ENCODE measurements at places on chromosomes 12 and 14.

GRCh38 chr12:47547077-47547476, 158.8 kb downstream of the RPAP3 start:
- DNase-seq, result no peak

GRCh38 chr12:112978163-112979040, at the start of gene OAS2:
OAS2 (plus strand) TSS chr12:112978519; CDS start chr12:112978609, 90 bp downstream.
- DNase-seq, result peak; percentile 91

- DNase-seq, result peak; percentile 59
These were observed 935 bp upstream of the CRIP1 start for GRCh38 chr14:105485739-105486162.

DNA sequence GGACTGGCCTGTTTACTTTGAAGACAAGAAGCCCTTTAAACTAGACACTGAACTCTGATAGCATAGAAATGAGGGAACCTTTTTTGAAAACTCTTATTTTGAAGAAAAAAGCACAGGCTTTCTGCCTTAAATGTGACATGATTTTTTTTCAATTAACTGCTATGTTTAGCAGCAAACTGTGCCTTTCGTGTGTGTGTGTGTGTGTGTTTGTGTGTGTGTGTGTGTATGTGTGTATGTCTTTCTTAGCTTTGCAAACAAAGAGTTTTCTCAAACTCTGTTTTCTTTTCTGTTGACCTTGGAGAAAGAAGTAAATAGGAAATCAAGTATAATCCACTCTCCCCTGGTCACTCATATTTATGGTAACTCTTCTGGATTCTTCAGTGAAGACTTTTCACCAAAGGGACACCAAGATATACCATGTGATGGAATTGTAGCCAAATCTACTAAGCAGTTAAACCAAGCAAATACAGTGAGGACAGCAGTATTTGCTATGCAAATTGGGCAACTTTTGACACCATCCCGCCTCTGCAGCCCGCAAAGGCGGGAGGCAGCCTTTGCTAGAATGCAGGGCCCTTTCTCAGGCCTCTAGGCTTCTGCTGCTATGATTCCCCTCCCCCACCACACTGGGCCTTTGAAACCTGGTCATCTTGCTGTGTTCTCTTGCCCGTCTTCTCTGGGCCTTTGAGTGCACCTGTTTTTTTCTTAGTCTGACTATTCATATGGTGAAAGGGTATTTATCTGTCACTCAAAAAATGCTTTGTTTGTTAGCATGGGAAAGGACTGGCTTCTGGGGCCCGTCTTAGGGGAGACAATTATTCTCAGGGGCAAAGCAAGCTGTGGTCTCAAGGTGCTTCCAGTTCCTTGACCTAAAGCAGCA, 107.9 kb downstream of the MYRFL start:
- DNase-seq, result no peak

DNA sequence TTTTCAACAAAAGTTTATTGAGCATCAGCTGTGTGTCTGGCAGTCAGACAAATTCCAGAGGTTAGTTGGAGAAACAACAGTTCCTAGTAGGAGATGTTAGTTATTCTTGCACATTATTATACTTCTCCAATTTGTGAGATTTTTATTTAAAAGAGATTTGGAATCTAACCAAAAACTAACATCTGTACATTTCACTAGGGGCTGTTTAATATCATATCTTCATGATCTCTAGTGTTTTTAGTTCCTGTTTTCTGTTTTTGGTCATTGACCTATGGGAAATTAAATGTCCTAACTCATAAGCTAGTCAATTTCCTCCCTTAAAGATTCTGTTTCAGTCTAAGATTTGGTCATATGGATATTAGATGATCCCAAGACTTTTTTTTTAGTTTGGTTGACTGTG, 34.1 kb upstream of the KLHDC2 start:
- DNase-seq, result no peak

DNA sequence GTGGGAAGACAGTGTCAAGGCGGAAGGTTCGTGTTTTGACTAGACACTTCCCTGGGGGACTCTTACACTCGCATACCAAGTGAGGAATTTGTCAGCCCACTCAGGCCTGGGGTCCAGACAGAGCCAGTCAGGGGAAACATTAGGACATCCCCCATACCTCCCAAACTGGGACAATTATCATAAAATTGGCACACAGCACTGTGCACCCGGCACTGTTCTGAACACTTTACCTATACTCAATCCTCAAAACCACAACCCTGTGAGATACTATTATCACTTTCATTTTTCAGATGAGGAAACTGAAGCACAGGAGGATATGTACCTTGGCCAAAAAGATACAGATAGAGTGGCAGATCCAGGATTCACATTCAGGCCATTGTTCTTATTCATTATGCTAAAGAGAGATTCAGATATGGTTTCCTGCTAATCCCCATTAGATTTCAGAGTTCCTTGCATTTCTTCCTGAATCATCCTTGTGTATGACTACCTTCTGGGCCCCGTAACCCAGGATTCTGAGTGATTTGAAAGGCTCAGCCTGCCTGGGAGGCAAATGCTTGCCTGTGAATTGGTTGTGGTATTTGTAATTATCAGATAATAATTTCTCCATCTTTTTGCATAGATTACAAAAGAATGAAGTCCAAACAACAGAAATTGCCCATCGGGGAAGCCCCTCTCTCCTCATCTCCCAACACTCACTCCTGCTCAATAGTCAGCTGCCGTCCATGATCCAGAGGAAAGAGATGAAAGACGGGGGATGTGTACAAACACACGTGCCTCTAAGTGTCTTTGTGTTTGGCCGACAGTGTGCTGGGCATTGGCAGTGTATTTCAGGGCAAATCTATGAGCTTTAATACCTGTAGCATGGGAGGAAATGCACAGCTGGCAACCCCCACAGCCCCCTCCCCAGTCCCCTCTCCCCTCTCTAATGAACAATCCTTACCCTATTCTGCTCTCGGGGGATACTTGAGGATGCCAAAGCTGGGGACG, 4.6 kb downstream of the TAC3 start:
- peak; percentile 54 for DNase-seq

DNA sequence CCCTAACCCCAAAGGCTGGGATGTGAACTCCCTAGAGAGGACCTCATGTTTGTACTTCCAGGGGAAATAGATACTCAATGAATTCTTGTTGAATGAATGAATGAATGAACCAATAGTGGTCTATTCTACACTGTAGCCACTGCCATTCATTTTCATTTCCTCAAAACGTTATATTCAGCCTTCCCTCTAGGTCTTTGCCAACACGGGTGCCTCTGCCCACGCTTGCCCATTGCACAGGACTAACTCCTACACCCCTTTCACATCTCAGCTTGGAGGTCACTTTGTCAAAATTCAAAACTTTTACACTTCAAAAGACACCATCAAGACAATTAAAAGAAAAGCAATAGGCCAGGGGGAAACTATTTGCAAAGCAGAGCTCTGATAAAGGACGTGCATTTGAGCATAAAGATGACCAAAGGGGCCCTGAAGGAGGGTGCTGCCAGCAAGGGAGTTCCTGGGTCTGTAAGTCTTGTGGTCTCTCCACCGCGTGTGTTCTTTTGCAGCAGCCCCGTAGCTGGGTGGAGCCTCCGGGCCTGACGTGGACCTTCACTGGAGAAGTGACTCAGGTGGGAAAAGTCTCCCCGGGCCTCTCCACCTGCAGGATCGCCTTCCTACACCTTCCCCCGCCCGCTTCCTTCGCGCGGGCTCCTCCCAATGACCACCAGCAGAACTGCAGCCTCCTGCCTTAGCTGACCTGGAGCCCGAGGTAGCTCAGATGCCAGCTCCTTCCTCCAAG, 31.5 kb downstream of the TMEM63C start:
- DNase-seq, result peak; percentile 61

GRCh38 chr12:45329238-45329637, 113.3 kb downstream of the ANO6 start:
- DNase-seq, result no peak

DNA sequence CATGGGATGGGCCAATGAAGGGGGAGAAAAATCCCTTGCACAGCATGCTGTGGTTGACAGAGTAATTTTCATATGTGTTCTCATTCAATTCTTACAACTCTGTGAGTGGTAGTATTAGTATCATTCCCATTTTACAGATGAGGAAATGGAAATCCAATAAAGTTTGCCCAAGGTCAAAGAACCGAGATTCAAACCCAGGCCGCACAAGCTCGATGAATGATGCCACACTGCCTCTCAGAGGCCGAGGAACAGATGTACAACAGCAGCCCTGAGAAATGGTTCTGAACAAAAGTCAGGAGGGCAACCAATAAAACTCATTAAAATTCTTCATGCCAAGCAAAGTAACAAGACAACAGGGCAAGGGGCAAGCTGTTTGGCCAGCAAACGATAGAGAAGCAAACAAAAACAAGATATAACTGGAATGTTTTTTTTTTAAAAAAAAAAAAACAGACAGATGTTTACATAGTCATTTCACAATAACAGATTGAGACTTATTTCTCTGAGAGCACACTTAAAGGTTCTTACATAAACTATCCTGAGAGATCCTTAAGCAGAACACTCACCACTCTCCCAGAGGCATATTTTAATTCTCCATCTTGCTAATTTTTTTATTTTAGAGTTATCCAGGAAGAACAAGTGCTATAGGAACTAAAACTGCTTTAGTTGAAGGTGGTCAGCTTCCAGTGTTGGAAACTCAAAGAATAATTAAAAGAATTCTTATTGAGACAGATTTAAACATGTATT, 85.8 kb downstream of the EXOC5 start:
- DNase-seq, result peak; percentile 12

DNA sequence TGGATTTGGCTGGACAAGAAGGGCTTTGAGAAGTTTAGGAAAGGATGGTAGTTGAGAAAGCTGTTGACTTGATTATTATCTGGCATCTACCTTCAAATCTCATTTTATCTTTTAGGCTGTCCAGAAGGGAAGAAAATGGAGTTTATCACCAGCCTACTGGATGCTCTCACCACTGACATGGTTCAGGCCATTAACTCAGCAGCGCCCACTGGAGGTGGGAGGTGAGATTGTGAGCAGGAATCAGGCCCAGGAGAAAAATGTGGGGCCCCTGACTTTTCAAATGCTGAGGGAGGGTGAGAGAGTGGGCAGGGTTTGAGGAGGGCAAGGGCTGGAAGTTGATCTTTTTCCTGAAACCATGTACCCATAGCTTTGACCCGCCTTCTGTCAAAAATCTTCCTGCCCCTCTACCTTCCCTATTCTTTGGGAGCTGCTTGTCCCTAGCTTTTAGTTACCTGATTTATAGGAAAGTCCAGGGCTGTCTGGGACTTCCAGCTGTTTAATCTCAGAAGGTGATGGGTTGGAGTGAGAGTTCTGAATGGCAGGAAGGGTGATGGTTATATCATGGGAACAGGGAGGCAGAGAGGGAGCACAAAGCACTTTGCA, 134.2 kb downstream of the SMOC1 start:
- DNase-seq, result peak; percentile 63

GRCh38 chr14:50733494-50733893, 65.4 kb upstream of the SAV1 start:
- DNase-seq, result no peak

DNA sequence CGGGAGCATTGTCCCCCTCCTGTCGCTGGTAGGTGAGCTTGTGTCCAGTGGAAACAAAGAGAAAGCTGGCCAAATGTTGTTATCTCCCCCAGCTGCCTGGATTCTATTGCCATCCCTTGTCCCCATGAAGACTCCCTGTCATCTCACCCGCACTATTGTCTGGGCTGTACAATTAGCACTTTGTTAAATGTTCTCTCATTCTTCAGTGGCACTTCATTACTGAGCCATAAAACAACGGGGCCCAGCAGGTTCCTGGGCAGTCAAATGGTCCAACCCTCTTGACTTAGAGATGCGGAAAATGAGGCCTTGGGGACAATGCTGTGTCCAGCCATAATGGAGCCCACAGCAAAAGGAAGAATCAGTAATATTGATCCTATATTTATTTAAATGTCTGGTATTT, 13.2 kb upstream of the COL2A1 start:
- DNase-seq, result no peak

GRCh38 chr12:51056242-51056641, 8.1 kb downstream of the LETMD1 start:
- DNase-seq, result no peak

DNA sequence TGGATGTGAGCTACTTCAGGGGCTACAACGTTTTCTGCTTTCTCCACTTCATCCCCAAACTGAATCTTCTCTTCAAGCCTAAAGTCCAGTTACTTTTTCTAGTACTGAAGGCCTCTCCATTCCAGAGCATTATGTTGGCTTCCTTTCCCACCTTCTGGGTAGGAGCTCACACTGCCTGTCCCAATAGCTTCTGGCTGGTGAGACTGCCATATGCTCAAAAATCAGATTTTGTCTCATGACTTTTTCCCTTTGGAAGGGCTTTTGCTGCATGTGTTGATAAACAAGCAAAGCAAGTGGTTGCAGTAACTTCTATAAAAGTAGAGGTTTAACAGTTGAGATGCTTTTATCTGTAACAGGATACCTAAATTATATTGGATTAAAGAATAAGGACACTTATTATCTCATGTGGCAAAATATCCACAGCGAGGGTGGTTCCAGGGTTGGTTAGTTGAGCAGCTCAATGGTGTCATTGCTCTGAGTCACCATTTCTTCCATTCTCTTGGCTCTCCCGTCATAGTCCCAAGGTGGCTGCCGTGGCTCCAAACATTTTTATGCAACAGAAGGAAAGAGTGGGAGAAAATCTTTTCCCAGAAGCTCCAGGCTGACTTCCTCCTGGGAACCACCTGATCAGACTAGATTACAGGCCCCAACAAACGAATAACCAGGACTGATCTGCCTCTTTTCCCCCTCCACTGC, 15.1 kb upstream of the PPFIBP1 start:
- no peak for DNase-seq

DNA sequence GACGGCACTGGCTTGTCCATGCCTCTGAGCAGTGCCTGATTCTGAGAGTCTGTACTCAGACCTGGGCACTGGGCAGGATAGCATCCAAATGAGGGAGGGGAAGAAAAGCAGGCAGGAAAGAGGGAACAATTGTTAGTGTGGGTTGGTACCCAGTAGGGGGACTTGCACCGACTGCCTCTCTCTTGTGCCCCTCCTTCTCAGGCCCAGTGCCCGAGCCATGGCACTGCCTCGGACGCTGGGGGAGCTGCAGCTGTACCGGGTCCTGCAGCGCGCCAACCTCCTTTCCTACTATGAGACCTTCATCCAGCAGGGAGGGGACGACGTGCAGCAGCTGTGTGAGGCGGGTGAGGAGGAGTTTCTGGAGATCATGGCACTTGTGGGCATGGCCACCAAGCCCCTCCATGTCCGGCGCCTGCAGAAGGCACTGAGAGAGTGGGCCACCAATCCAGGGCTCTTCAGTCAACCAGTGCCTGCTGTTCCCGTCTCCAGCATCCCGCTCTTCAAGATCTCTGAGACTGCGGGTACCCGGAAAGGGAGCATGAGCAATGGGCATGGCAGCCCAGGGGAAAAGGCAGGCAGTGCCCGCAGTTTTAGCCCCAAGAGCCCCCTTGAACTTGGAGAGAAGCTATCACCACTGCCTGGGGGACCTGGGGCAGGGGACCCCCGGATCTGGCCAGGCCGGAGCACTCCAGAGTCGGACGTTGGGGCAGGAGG, 2.2 kb downstream of the NAB2 start:
- DNase-seq, result no peak

DNA sequence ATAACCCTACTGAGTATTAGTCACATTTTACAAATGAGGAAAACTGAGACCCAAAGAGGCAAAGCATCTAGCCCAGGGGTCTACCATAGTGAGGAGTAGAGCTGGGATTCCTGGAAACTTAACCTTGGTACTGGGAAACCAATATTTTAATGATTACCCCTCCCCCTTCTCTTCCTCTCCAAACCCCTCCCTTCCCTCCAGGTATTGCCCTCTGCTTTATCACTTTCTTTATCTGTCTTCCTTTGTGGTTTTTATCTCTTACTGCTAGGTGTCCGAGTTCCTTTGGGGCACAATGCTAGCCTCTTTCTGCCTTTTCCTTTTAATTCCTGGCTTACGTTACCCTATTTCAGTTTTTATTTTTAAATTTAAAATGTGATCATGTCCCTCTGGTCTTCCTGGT, 2.8 kb downstream of the GABARAPL1 start:
- DNase-seq, result no peak

Measured in activated CD4-positive, alpha-beta T cell treated with anti-CD3 and anti-CD28 coated beads, Interleukin-2, Interleukin-6, amounts not matched to agents 100 ng/mL and 50 ng/mL, durations not matched to agents 16 hours and 8 hours (primary cell).